ENCODE measurements at places on chromosomes 1 and 21.
A peak's percentile ranks its signal among the peaks of the same experiment; 100 is the strongest.

DNA sequence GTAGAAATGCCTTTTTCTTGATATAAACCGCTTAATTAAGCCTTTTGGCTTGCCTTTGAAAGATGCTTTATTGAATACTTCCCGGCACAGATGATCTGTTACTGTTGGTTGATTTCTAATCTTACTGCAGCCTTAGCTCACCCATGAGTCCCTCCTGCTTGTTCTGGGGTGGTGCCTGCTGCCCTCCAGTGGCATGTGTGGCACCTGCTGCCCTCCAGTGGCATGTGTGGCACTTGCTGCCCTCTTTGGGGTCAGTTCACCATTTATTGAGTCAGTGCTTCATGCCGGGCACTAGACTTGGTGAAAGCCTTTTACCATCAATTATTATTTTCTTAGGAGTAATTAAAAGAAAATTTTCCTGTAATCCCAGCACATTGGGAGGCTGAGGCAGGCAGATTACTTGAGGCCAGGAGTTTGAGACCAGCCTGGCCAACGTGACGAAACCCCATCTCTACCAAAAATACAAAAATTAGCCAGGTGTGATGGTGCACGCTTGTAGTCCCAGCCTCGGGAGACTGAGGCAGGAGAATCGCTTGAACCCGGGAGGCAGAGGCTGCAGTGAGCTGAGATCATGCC lies 54.3 kb downstream of the ADARB1 start:
- DNase-seq, result peak; percentile 3

DNA sequence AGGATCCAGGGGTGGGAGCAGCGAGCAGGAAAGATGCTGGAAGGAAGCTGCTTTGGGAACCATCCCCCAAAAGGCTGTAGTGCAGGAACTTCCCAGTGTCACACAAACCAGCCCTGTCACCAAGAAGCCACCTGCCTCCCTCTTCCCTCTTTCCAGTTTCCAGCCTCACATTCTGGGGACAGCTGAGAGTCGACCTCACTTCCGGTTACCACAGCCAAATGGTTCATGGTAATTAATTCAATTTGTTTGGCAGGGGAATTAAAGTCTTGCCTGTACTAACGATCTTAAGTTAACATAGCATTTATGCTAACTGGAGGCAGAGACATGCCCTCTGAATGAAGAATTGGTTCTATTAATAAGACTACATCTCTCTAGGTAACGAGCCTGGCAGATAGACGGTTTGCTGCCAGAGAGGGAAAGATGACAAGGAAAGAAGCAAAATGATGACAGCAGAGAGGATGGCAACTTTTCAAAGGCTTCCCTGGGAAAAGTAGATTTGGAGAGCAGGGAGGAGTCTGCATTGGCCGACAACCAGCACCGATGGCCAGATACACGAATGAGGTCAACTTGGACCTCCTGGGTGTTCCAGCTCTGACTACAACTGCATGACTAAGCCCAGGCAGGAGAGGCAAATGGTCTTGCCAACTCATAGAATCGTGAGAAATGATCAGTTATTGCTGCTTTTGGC lies 64.1 kb downstream of the TMCO4 start:
- no peak for DNase-seq

- DNase-seq, result no peak
Measured at GRCh38 chr1:39104158-39105060, 78.3 kb downstream of the NDUFS5 start.

DNA sequence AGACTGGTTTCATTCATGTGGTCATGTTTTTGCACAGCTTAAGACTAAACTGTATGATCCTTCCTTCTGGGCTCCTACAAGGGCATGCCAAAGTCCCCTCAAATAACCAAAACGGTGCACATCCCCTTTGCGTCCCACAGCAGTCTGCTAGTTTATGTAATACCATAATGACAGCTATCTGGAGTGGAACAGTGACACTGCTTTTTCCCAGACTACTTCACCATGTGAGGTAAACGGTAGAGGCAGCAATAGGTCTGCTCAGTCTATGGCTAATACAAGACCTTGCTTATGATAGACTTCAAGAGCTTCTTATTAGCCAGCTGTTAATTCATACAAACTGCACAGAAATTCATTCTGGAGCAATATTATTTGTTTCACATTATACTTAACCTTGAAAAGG lies 395.5 kb downstream of the SMYD3 start:
- DNase-seq, result no peak

GRCh38 chr1:206470692-206471414 lies 577 bp downstream of the IKBKE start:
- DNase-seq, result no peak

DNA sequence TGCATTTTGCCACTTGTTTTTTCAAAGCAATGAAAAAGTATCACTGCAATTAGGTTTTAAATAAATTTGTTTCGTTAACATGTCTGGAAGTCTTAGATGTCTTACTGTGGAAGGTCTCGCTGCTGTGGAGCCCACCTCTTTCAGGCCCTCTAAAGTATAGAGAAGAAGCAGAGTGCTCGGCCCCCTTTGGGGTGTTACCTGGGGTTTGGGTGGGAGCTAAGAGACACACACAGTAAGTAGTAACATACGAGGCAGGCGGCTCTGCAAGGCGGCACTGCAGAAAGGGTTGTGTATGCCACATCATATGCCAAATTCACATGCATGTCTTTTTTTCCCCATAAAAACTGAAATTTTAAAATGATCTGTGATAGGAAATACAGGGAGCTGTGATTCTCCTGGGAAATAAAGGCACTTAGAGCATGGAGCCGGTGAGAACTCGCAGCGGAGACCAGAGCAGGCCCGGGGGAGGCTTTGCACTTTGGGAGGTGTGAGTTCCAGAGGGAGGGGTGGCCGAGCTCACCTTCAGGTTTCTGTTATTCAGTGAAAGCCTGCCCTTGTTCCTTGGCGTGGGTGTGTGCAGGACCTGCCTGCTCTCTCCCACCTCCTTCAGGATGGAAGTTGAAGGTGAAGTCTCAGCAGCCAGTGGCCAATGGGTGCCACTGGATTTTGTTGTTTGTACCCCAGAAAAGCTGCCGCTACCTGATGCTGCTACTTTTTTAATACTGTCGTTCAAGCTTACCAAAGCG lies 35.7 kb upstream of the PWP2 start:
- no peak for DNase-seq

DNA sequence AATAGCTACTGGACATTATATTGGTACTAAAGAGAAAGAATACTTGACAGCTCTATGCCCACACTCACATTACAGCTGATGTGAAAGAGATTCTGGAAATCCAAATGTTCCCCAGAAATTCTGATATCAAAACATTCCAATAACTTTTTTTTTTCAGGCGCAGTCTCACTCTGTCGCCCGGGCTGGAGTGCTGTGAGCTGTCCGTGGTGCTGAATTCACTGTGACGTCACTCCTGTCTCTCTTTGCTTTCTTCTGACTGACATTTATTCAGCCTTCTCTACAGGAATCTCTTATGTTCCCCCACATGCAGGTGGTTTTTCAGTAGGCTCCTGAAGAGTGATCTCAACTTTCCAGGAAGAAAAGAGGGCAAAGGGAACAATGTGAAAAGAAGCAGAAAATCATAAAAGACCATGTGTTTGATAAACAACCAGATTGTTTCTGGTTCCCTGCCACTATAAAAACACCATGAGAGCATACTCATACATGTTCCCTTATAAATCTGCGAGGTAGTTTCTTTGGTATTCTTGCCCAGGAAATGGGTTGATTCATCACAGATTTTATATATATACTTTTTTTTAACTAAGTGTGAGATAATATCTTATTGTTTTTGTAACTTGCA lies 6.2 kb downstream of the S100A7A start:
- DNase-seq, result no peak

- DNase-seq, result no peak
Measured at GRCh38 chr1:26585471-26585870, 55.9 kb downstream of the RPS6KA1 start.

DNA sequence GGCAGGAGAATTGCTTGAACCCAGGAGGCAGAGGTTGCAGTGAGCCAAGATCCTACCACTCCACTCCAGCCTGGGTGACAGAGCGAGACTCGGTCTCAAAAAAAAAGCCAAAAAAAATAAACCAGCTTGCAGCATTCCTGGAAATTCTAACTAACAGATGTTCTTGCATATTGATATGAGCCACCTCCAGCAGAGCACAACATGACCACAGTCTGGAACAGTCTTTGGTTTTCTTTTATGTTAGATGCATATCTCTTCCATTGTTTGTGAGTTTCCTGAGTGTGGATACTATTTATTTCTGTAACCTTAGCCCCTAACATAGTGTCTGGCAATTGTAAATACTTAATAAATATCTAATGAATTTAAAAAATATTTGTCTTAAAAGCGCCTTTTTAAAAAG lies 23.9 kb downstream of the IFNAR1 start:
- no peak for DNase-seq

GRCh38 chr1:243712941-243713340 lies 137.1 kb downstream of the AKT3 start:
- peak; percentile 67 for DNase-seq

- DNase-seq, result no peak
Measured at GRCh38 chr1:39650431-39650830, 11.0 kb upstream of the HEYL start.

DNA sequence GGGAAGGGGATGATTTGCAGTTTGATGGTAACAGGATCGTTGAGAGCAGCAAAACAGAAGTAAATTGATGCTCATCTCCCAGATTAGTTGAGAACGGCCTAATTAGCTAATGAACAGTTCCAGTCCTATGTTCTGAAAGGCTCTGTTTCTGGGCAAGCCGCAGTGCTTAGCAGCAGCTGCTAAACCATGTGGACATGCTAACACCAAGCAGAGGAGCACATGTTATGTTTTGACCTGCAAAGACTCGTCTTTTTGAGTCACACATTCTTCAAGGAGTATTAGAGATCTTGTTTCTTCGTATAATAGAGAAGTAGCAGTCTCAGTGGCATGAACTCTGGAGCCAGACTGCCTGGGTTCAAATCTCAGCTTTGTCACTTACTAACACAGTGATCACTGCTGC lies 58.1 kb downstream of the CACNA1E start:
- no peak for DNase-seq

- DNase-seq, result no peak
Measured at GRCh38 chr1:31241321-31241720, 1.6 kb upstream of the NKAIN1 start.

DNA sequence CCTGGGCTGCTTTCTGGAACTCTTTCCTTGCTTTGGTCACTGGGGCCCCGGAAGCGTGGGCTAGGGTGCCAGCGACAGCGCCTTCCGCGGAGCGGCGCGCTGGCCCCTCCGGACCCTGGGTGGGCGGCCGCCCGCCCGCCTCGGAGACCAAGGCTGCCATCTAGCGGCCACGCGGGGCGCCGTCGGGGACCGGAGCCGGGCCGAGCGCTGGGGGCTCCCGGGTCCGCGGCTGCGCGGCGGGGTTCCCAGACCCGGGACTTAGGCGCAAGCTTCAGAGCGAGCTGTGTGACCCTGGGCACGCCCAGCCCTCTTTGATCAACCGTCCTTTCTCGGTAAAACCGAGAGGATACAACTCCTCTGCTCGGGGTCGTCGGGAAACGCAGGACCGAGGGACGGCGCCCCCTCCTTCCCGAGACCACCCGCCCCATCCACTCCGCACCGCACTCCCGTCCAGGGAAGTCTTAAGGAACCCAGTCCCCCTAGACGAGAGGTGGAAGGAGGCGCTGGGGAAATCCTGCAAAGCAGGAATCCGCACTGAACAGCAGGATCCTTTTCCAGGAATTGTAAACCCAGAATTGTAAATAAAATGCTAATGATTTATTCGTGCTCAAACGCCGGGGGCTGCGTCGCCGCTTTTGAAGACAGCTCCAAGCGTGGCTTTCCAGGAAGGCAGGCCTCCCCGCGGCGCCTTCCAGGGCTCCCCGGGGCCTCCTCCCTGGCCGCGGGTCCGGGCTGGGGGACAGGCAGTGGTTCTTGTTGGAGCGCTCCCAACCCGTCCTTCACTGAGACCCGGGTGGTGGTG lies 41.2 kb downstream of the RRAGC start:
- DNase-seq, result no peak

DNA sequence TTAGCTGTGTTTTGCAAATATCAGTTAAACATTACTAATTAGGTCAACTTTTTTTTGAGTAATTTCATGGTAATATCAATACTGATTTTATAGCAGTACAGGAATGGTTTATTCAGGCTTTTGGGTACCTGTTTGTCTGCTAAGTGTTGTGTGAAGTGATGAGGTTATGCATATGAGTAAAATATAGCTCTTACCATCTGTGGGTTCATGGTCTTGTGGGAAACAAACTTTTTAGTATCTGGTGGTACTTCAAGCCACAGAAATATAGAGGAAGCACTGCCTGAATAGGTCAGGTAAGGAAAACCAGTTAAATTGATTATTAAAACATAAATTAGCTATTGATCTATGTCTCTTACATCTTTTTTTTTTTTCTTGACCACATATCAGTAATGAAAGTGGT lies 113.9 kb downstream of the RABGAP1L start:
- DNase-seq, result no peak

GRCh38 chr1:117621316-117621715 lies 15.5 kb downstream of the TENT5C start:
- DNase-seq, result no peak

- DNase-seq, result no peak
Measured at GRCh38 chr1:153752571-153753195, 22.5 kb upstream of the SLC27A3 start.

- DNase-seq, result no peak
Measured at GRCh38 chr1:109539676-109540075, at the start of gene GPR61. Gene GPR61 (plus strand): TSS chr1:109539872. CDS start chr1:109543023, 3,151 bp downstream.

DNA sequence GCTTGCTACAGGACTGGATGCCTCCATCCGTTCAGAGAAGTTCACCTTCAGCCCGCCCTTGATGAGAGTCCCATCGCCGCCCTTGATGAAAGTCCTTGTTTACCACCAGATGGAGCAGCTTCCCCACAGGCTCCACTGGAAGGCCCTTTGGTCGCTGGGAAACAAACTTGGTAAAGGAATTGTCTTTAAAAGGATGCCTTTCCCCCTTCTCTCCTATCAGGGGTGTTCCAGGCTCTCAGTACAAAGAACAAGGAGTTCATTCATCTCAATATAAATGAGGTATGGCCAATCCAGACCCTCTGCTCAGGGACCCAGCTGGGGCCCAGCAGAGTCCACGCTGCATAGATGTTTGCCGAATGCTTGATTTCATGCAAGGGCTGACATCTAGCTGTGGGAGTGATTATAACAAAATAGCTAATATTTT lies 50.8 kb downstream of the CAPN9 start:
- no peak for DNase-seq

- DNase-seq, result no peak
Measured at GRCh38 chr1:112141923-112142322, 152.5 kb upstream of the KCND3 start.

GRCh38 chr1:152517237-152517811 lies 3.0 kb downstream of the CRCT1 start:
- DNase-seq, result no peak
